ENCODE measurements at places on chromosomes 1 and 21.
A peak's percentile ranks its signal among the peaks of the same experiment; 100 is the strongest.

DNA sequence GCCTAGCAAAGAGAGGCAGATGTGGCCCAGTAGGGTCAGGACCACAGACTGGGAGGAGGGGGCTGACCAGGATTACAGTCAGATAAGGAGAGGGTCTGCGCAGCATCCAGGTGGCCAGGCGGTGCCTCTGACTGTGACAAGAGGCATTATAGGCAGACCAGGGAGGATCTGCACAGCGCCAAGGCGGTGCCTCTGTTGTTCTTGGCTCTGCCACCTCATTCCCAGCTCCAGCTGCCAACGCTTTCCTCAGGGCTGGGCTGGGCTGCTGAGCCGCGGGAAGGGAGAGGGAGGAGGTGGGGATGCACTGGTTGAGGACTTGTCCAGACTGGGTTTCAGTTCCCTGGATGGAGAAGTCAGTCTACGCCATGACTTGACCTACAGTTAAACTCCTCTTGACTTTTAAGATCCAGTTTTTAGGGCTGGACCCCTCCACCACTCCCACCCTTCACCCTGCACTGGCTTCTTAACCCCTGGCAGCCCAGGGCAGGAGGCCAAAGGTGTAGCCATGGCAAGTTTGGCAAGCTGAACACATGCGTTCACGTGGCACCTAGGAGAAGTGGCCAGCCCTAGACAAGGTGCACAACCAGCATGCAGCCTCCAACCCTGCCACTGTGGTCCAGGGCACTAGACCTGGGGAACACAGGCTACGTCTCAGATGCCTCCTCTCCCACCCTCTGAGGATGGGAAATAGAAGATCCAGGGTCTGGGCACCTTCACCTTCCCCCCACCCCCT, 4.5 kb upstream of the CRABP2 start:
- DNase-seq, result no peak

GRCh38 chr1:193727850-193728249, 541.4 kb upstream of the B3GALT2 start:
- DNase-seq, result no peak

DNA sequence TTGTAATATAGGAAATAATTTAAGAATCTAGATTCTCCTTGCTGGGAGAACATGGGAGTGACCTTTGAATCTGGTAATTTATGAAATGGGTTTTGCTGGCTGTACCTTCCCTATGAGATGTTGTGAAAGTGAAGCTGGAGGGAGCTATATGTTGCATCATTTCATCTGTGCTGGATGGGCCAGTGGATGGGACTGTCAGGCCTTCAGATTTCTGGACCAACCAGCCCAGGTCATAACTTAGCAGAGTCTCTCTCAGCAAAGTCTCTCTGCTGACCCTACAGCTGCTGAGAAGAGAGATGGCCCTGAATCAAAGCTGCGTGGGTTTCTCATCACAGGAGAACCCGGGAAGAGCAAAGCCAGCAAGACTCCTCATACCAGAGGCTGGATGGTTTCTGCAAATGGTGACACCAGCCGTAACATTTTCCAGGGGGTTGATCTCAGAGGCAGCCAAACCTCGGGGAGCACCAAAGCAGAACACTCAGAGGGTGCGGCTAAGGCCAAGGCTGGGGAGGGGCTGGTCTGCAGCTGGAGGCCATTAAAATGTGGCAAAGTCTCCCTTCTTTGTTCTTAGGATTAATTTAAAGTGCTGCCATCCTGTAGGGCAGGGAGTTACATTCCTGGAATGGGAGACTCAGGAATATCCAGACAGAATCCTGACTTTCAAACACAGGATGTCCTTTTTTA, 18.2 kb upstream of the PTGFRN start:
- DNase-seq, result no peak

DNA sequence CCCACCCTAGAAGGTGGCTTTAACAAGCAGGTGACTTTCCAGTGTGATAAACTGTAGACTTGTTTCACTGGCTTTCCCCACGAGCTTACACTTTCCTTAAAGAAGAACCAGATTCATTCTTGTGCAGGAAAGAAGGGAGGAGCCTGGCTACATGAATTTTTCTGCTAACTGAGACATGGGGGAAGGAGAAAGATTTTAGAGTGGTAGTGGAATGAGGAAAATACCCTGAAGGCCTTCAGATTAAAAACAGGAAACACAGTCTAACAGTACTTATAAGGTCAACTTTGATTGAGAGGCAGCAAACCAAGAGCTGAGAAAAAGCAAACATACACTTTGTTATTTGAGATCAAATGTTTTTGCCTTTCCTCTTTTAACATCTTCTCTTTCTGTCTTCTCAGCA, 640.9 kb upstream of the PLXNA2 start:
- no peak for DNase-seq

GRCh38 chr1:71014178-71014579, 33.4 kb downstream of the PTGER3 start:
- DNase-seq, result no peak

GRCh38 chr1:1135339-1136136, 19.6 kb upstream of the C1orf159 start:
- no peak for DNase-seq

DNA sequence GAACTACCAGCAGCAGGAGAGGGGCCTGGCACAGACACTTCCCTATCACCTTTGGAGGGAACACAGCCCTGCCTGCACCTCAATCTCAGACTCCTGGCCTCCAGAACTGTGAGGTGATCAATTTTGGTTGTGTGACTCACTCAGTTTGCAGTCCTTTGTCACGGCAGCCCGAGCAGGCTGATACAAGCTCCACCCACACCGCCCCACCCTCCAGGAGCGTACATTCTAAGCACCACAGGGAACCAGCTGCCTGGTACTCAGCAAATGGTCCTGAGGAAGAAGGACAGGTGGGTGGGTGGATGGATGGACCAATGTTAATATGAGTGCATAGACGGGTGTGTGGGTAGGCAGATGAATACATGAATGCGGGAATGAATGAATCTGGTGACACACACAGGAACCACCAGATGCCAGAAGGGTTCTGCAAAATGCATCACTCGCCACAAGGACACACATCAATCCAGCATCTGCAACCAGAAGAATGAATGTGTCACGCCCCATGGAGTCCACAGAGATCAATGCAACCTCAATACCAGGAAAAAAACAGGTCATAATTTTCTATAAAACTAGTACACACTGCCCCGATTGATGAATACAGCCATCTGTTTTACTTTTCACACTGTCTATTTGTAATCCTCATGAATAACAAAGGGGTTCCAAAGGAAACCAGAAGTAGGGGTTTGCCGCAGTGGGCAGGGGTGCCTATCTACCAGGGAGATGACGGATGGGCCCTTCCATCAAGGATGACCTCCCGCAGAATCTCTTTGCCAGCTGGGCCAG, 284.5 kb downstream of the NPHP4 start:
- no peak for DNase-seq

DNA sequence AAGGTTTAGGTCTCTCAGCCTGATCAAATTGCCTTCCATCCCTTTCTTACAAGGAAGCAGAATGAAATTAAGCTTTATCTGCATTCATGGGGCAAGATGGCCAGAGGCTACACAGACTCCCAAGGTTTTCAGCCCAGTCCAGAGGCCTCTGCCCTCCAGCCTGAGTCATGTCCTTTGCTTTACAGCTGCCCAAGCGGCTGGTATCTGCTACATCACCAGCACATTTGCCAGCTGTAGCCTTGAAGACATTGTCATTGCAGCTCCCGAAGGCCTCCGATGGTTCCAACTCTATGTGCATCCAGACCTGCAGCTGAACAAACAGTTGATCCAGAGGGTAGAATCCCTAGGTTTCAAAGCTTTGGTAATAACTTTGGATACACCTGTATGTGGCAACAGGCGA, 16.0 kb downstream of the HAO2 start:
- DNase-seq, result no peak

GRCh38 chr1:201917362-201918033, 28.8 kb downstream of the SHISA4 start:
- DNase-seq, result no peak

- no peak for DNase-seq
Measured at GRCh38 chr1:112454316-112454715, 54.4 kb upstream of the WNT2B start.

DNA sequence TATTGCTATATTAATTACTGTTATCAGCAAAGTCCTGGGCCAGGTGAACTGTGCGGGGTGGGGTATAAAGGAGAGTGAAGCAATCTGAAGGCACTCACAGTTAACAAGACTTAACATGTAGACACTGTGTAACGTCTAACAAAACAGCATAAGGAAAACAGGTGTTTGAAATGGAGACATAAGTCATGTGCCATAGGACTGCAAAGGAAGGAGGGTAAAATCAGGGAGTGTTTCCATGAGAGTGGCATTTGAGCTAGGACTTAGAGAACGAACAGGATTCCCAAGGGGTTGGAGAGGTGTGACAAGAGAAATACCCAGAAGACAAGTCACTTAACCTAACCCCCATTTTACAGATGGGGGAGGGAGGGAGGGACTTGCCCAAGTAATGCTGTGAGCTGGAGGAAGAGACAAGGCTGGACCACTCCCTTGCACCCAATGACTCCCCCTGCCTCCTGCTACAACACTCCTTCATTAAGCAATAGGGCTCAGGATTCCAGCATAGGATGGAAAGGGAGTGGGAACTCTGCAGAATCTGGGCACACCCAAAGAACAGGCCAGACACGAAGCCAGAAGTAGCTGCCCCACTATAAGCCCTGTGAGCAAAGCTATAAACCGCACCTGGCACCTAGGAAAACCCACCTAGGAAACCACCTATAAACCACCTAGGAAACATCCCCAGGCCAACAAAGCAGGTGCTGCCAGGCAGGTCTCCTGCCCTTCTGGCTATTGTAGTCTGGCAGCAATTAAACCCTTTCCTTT, 6.6 kb downstream of the PEF1 start:
- DNase-seq, result no peak

DNA sequence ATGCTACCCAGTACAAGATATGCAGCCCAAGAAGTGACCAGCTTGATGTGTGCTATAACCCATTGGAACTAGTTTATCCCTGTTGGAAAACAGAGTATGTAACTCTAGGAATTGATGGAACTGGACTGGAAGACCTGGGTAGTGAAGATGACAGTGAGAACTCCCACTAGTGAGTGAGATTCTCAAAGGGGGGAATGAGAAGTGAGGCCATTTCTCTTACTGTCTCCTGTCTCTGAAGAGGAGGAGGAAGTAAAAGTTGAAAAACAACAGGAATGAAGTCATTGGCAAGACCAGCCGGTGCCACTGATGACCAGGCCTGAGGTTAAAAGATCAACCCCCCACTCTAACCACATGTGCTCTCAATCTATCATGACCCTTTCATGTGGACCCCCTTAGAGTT, 20.9 kb downstream of the PLA2G2F start:
- no peak for DNase-seq

- DNase-seq, result no peak
Measured at GRCh38 chr1:30893776-30894507, 14.6 kb downstream of the SDC3 start.

- no peak for DNase-seq
Measured at GRCh38 chr1:167184081-167184480, 36.6 kb upstream of the POU2F1 start.

DNA sequence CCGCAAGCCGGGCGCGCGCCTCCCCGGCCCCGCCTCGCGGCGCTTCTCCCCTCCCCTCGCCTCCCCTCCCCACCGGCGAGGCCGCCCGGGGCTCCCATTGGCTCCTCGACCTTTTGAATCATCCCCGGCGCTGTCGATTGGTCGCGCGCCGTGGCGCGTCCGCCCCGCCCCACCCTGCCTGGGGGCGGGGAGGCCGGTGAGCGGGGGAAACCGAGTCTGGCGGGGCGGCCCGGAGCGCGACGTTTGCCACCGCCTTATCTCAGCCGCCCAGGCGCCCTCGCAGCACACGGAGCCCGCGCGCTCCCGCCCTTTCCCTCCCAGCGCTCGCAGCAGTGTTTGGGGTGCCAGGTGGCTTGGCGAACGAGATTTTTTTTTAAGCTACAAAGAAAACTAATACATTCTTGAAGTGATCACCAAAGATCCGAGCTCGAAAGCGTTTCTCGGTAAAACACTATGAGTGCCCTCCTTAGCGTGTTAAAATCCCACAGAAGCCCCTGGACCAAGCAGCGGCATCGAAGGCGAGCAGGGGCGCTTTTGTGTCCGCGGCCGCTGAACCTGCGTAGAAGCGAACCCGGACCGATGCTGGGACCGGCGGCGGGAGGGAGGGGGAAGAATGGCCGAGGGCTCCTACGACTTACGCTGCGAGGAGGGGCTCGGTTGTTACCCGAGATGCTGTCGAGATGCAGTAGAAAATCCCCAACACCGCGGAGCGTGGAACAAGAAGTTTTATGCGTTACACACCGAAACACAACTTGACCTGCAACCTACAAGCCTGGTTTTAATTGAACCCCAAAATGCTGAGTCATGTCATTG, 436 bp upstream of the LBR start:
- DNase-seq, result peak; percentile 88

DNA sequence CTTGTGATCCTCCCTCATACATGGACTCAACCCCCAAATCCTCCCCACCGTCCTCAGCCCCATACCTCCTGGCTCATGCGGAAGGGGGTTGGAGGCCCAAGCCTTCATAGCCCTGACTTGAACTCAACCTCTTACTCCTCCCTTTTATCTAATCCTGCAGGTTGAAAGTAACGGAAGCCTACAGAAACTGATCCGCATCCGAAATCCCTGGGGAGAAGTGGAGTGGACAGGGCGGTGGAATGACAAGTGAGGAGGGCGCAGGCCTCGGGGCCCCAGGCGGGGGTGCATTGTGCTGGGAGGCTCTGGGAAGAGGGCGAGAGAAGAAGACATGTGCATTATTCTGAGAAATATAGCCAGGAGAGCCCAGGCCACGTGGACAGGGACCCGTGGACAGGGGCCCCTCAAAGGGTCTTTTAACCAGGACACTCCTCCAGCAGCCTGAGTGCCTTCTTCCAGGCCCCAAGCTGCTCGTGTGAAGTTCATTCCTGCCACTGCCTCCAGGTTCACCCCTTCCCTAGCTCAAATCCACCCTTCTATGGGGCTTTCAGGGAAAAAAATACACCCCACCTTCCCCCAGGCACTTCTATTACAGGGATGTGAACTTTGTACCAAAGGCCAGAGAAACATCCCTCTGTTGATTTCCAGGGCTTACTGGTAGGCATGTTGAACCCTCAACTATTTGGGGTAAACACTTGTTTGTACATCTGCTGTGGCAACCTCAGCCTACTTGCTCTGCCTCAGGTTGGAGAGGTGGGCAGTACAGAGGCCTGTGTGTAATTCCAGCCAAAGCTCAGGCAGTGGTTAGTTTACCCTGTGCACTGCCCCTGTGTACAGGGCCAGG, 38.6 kb downstream of the CAPN2 start:
- DNase-seq, result no peak

- DNase-seq, result no peak
Measured at GRCh38 chr1:62377043-62377562, 57.9 kb upstream of the KANK4 start.

GRCh38 chr1:15064217-15064929, 89.2 kb upstream of the TMEM51 start:
- no peak for DNase-seq

GRCh38 chr1:21570528-21570875, 61.3 kb downstream of the ALPL start:
- DNase-seq, result no peak

DNA sequence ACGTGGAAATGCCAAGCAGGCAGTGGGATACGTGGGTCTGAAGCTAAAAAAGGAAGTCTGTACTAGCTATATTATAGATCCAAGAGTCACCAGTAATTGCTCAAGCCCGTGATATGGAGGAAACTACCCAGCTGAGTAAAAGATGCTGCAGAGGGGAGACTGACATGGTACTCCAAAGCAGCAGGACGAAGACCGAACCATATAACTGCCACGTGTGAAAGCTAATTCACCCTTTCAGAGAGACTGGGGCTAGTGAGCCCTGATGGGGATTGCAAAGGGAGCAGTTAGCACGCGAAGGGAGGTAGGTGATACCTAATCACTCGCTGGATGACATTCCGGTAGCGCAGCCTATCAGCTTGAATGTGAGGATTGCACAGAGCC, 316 bp downstream of the AP4B1 start:
- DNase-seq, result peak; percentile 2

GRCh38 chr21:14244911-14245310, 29.0 kb downstream of the RBM11 start:
- no peak for DNase-seq
